Neuronal stem cell (in vitro differentiated cells): ENCODE measurements at places on chromosomes 4 and X.

GRCh38 chr4:127686658-127687057 lies 43.5 kb upstream of the SLC25A31 start:
- no peak for DNase-seq

- no peak for DNase-seq
Measured at GRCh38 chr4:128698386-128698785, 111.1 kb upstream of the JADE1 start.

DNA sequence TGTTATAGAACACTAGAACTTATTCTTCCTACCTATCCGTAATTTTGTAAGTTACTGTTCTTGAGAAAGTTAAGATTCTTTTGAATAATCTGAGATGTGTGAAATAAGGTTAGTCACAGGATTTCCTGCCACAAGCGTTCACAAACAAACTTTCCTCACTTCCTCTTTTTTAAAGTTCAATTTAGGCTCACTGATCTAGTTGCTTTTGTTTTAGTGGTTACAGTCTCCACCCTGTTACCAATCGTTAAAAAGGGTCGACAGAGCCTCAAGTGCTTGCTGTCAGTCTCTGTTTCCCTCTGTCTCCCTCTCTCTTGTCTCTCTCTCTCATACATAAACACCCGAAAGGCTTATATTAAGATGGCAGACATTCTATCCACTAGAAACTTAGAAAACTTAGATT lies 35.9 kb upstream of the STK26 start:
- no peak for DNase-seq

- DNase-seq: no peak
Measured at GRCh38 chrX:103806862-103807474, 25.1 kb downstream of the RAB9B start.

DNA sequence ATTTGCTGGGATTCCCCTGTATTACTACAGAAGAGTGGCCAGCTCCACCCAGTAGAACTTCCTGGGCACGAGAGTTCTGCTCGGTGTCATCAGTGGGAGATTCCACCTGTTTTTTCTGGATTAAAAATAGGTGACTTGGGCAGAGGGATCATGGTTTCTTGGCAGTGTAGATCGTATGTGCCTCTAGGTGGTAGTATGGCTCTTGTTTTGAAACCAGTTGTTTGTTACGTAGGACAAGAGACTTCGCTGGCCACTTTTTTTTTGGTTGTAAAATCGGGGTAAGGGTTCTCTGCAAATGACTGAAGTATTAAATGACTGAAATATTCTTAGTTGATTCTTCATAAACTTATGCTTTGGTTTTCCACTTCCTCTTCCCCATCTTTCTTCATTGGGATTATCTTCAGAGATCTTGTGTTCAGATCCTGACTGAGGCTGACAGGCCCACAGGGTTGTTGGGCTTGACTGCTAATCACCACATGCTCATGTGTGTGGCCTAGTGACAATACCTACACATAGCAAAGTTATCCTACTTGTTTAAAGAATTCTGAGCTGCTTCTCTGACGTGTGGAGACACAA lies 43.8 kb upstream of the WDR1 start:
- no peak for DNase-seq

- DNase-seq: no peak
Measured at GRCh38 chr4:123554801-123555232, 158.2 kb downstream of the SPRY1 start.

GRCh38 chr4:3644849-3645627 lies 112.8 kb upstream of the LRPAP1 start:
- DNase-seq: no peak

GRCh38 chrX:40189637-40190036 lies 91.9 kb upstream of the BCOR start:
- no peak for DNase-seq

GRCh38 chr4:140423106-140423505 lies 4.3 kb downstream of the CLGN start:
- DNase-seq: no peak

- DNase-seq: no peak
Measured at GRCh38 chr4:164304101-164304639, 449.8 kb upstream of the SMIM31 start.

- no peak for DNase-seq
Measured at GRCh38 chr4:166293556-166293955, 420.5 kb downstream of the TLL1 start.
